ENCODE measurements at places on chromosomes 12 and 14.

DNA sequence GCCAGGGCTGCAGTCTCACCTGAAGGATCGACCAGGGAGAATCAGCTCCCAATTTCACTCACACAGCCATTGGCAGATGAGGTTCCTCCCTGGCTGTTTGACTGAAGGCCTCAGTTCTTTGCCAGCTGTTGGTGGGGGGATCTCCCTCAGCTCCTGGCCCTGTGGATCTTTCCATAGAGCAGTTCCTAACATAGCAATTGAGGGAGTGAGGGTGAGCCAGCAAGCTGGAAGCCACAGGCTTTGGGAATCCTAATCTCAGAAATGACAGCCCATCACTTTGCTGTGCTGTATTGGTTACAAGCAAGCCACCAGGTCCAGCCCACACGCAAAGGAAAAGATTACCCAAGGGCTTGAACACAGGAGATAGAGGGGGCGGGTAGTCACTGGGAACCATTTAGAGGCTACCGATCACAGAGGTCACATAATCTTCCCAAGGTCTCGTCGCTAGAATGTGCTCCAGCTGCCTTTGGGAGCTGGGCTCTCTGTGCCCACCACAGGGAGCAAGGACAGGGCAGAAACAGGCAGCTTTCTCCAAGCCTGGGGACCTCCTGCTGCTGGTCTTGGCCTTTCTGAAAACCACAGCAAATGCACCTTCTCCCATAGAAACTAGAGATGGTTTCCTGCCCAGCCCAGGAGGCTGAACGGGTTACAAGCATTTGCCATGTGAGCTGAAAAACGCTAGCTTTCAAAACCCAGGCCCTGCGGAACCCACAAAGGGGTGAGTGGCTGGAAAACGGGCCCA is 4.6 kb upstream of the OTUB2 start:
- DNase-seq, result no peak

DNA sequence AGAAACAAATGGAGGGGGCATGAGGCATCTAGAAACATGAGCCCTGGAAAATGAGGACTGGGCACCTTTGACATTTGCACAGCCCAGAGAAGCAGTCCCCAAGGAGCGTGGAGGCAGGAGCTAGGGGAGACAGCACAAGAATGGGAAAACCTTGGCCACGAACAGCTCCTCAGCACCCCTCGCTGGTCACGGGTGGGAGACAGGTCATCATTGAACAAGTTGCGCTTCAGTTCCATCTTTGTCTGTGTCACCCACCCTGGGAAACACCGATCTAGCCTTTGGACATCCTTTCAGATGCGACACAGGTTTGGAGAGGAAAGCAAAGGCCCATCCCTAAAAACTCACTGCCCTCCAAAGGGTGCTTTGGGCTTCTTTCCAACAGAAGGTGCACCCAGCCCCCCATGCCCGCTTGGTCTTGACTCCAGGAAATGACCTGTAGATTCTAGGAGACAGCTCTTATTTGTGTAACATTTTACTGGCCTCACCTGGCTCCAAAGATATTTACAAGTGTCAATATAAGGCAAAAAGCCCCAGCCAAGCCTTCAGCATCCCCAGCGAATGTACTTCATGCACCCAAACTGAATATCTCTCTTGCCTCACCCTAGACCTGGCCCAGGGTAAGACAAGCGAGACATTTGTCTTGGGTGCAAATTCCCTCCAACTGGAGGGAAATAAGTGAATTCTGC is 28.8 kb upstream of the CLMN start:
- no peak for DNase-seq

DNA sequence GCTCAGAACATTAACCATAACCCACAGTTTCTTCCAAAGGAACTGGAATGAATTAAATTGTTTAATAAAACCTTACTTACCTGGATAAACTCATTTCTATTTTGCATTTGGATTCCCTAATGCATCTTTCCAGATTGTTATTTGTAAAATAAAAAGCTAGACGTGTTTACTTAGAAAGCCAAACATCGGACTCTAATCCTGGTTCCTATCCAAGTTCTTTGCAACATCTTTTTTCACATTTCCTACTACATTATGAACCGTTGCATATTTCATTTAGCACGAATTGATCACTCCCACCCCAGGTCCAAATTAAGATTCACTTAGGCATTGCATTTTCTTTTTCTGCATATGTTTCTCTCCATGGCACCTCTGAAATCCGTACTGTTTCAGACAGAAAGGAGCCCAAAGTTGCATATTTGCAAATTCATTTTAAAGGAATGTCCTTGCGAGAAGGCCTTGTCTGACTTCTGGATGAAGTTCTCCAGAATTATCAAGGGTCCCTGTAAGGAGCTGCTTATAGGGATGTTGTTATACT is 164.4 kb upstream of the GSC start:
- no peak for DNase-seq

- DNase-seq, result no peak
Measured at GRCh38 chr12:56933826-56934625, at the start of gene SDR9C7. TSS of gene SDR9C7 (minus strand) at chr12:56934408. CDS start at chr12:56934261, 147 bp downstream.

GRCh38 chr14:56334458-56334857 is 216.2 kb downstream of the PELI2 start:
- DNase-seq, result no peak

DNA sequence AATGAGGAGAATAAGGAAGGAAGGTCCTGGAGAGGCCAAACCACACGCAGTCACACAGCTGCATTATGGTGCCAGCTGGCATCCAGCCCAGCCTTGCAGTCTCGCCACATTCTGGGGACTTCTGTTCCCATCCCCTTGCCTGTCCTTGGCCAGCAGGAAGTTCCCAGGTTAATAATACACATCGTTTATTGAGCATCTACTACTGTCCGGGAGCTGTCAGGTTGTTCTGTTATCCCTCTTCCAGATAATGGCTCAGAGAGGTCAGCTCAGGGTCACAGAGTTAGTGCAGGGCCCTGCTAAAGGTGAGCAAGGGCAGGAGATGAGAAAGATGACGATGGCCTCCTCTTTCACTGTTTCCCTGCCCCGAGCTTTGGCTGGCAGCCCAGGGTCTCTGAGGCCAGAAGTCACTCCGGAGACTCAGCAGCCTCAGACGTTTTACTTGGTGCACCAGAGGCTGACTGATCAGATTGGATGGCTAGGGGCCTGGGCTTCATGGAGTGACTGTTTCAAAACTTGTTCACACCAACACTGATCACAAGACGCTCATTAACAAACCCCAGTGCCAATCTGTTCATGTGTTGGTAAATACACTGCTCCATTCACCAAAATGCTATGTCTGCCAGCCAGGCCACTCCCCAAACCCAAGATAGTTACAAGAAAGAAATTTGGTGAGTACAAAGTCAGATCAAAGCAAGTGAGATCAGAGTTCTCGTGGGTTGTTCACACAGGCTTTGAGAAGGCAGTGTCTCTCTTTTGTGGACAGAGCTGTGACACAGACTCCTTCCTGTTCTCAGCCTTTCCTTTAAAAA is 79.2 kb downstream of the B4GALNT3 start:
- no peak for DNase-seq

DNA sequence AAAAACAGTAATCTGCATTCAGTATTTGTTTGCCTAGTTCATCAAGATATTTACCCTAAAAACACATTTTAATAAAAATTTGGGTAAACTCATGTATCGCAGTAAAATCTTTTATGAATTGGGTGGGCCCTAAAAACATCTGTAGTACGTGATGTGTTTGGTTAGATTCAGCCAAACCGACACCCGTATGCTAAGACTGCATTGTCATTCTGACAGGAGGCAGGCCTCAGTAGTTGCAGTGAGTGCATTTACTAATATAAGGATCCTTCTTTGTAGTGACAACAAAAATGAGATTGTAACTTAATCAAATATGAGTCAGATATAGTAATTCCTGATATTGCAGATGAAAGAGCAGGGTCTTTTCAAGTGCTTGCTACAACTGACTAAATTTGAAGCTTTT is 191.8 kb downstream of the SLC16A7 start:
- no peak for DNase-seq

DNA sequence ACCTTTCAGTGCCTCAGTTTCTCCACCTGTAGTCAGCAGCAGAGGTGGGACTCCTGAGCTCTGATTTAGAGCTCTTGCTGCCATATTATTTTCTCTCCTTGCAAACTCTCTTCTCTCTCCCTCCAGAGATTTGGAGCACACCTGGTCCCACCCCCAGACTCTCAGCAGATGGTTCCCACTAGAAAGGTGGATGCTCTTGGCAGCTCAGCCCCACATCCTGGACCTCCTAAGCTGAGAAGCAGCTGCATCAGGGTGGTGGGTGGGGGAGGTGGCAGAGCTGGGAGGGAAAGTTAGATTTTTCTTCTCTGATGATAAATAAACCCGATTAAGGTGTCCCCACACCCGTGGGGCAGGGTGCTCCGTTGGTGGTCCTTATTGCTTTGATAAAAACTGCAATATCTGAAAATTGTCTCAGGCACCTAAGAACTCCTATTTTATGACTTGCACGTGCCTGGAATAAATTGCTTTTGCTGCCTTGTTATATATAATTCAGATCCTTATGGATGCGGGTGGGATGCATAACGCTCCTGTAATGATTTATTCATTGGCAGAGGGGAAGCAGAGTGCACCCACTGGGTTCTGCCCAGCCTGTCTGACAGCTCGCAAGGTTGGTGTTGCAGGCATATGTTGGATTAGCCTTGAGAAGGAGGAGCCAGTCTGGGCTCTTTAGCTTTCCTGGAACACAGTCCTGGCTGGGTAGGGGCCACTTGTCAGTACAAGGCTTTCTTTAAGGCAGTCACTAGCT is 214.2 kb downstream of the SUDS3 start:
- no peak for DNase-seq

DNA sequence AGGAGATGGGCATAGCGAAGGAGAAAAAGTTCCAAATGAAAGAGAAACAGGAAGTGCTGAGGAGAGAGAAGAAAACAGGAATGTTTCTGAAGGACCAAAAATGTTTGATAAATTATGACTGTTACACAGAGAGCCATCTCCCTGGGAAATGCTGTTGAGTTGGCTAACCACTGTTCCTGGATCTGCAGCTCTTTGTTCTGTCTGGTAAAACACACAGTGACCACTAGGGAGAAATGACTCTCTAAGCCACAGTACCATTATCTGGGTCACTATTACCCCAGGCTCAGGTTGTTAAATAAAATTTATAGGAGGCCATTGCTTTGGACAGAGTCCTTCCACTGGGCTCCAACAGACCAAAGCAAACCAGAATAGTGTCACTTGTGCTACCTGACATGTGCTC is 219.3 kb downstream of the CRADD start:
- DNase-seq, result no peak

- no peak for DNase-seq
Measured at GRCh38 chr14:104641753-104642539, 37.4 kb upstream of the TMEM179 start.

DNA sequence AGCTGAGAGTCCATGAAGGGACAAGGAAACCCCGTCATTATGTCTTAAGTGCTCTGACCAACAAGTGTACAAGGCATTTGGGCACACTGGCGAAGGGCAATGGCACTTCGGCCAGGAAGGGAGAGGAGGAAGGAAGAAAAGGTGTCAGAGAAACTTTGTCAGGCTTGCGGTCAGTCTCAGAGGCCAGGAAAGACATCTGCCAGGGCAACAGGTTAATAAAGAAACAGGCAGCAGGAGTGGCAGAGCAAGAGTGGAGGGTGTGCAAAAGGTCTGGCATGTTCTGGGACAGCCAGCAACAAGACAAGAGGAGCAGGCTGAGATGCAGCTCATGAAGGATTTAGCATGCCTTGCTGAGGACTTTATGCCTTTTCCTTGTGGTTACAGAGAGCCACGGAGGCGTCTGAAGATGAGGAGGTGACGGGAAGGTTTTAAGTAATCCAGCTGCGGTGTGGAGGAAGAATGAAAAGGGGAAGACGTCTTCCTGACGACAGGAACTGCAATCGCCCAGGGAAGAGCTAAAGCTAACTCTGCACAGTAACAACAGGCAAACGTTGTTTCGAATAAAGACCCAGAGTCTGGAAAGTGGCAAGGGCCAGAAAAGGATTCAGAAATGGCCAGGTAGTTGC is 13.1 kb downstream of the APPL2 start:
- DNase-seq, result no peak

DNA sequence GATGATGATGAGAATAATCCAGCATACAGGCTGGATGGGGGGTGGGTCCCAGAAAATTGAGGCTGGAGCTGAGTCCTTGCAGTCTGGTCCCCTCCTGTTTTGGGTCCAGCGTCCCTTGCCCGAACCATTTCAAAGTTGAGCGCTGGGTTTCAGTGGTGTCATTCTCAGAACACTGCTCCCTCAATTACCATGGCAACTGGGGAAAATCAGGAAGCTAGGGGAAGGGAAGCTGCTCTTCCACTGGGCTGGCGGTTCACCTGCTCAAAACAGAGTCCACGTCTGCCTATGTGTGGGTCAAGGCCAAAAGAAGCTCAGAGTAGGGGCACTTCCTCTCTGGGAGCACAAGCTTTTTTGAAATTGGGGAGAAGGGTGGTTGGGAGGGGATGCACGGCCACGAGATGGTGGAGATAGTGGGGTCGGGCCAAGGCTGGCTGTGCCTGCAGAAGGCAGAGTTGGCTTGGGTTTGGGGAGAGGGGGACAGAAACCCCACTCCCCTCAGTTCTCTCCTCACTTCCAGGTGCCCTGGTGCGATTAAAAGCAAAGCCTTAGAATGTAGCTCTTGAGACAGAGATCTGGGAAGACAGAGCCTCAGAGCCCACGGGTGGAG is 1.7 kb upstream of the NOS1 start:
- DNase-seq, result no peak

DNA sequence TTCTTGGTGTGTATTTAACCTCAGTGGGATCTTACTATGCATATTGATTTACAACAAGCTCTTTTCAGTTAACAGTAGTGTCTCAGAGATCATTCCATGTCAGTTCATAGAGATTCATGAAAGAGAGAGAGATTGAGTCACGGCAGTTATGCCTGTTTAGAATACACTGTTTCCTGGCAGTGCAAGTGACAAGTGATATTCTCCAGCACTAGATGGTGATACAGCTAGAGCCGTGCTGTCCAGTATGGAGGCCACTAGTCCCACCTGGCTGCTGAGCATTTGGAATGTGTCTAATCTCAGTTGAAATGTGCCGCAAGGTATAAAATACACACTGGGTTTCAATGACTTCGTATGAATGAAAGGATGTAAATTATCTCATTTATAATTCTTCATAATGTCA is 184.4 kb downstream of the SUDS3 start:
- DNase-seq, result no peak

DNA sequence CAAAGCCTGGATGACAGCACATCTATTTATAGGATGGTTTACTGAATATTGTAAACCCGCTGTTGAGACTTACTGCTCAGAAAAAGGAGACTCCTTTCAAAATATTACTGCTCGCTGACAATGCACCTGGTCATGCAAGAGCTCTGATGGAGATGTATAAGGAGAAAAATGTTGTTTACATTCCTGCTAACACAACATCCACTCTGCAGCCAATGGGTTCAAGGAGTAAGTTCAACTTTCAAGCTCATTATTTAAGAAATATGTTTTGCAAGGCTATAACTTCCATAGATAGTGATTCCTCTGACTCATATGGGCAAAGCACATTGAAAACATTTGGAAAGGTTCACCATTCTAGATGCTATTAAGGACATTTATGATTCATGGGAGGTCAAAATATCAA is 201.7 kb downstream of the SNAPC1 start:
- DNase-seq, result no peak

DNA sequence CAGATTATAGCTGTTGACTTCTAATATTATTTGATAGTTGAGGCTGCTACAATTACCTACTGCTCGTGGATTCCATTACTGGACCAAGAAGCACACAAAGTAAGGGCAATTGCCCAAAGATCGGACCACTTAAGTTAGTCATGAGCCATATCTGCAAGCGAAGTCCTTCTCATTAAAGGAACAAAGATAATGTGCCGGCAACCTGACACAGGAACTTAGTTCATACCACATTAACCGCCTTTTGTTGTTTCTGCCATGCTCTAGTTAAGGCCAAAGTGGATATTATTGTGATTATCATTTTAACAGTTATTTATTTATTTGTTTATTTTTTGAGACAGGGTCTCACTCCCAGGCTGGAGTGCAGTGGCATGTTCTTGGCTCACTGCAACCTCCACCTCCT is 38.1 kb upstream of the TMED10 start:
- no peak for DNase-seq
